Cortex of kidney (tissue), 1 donor: ENCODE measurements at places on chromosomes 5 and 9.

DNA sequence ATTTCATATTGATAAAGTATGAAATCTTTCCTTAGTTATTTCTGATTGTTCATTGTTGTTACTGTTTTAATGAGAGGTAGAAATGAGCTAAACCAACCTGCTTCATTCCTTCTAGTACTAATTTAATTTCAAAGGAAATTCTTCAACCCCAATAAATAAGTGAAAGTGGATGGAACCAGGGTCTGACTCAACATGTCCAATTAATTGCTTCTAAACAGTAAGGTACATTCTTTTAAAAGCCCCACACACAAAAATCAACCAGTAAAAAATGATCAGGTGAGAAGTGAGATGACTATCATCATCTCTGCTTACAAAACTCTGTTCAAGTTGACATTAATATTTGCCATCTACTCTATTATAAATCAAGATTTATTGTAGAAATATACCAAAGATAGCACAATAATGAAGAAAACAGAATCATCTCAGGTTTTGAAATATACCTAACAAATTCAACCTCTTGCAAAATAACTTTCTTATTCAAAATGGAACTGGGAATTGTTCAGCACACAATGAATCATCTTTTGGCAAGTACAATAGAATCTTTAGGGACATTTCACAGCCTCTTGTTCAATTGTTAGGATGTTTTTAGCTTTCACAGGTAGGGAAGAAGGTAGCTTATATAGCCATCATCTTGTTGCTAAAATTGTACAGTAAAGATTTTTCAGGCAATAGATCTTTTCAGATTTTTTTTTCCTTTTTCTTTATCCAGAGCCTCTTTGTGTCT, 114.5 kb downstream of the RPS23 start:
- no peak for DNase-seq

DNA sequence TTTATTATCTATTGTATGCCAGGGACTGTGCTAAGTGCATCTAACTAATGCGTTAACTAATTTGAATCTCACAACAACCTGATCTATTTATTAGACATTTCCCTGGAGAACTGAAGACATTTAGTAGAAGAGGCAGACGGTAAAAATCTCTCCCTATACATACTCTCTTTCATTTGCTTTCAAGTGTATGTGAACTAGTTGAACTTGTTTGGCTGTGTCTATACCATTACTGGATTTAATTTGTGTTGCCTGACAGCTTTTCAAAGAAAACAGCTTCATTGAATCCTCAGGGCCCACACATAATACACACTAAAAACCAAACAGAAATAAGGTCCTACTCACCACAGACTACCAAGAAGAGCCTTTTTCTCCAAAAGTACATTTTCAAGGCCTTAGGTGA, 133.6 kb upstream of the NR3C1 start:
- no peak for DNase-seq

DNA sequence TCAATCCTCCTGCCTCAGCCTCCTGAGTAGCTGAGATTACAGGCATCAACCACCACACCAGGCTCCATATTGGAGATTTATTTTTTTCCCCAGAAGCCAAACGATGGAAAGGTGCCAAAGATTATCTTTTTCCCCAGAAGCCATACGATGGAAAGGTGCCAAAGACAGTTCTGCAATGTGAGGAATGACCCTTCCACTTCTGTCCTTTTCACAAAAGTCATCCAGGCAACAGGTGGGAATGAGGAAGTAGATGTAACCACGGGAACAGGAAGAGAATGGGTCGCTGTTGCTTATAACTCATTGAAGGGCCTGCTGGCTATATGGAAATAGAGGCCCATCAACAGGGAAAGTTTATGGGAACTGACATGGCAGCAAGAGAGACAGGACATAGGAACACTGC, 233.7 kb upstream of the MSX2 start:
- no peak for DNase-seq

DNA sequence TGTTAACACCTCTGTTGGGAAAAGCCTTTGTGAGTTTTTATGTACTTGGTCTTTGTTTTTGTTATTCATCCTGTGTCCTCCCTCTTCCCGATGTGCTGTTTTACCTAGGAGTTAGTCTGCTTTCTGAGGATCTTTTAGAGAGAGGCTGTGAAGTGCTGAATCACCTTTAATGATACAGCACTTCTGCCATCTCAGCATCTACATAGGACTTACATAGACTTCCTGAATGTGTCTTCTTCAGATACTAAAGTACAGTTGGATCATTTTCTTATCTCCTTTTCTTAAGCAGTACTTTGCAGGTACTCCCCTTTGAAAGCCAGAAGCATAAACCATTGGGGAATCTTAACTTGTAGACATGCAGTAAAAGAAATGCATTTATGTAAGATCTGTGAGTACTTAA, 31.5 kb downstream of the OTULIN start:
- DNase-seq, result no peak

DNA sequence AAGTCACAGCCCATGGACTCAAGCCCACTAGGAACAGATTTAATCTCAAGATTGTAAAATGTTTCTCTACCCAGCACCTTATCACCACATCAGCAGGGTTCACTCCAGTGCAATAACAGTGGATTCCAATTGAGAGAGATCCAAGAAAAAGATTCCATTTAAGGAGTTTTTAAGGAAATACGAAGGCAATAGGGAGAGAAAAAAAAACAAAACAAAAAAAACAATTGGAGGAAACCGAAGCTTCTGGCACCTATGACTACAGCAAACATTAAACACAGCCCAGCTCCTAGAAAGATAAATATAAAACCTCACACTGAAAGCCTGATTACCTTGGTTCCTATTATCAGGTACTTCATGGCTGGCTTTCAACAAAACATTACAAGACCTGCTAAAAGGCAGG, 192.7 kb downstream of the DAB2IP start:
- no peak for DNase-seq

DNA sequence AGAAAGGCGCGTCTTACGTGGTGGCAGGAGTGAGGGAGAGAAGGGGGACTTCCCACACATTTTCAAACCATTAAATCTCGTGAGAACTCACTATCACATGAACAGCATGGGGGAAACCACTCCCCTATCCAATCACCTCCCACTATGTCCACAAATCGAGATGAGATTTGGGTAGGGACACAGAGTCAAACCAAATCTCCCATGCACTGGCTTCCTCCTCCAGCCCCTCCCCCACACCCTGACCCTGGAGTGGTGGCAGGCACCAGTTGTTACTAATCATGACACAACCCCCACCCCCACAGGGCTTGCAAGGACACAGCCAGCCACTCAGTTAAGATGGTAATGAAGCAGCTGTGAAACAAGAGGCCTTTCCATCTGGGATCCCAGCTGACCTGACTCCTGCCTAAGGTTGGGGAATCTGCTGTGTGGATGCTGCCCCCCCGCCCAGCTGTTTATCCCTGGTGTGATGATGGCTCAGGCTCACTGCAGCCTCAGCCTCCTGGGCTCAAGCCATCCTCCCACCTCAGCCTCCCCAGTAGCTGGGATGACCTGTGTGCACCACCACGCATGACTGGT, 57.1 kb upstream of the FUBP3 start:
- no peak for DNase-seq

GRCh38 chr9:120099065-120099464, 480.9 kb downstream of the CDK5RAP2 start:
- no peak for DNase-seq

- no peak for DNase-seq
Observed at GRCh38 chr5:170327168-170327567, 29.6 kb upstream of the LCP2 start.

DNA sequence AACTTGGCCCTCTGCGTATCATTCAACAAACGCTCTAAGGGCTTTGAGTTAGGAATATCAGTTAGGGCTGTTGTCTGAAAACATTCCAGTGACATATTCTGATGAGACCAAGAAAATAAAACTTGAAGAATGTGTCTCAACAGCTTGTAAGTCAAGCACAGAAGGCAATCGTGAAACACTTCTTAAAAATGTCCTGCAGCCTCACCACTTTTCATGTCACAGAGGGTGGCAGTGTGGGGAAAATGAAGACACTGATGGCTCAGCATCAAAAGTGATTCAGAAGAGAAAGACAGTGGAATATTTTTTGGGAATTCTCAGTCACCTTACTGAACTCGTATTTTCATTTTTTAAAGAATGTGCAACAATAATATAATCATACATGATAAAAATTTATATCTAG, 247.3 kb downstream of the CTNND2 start:
- no peak for DNase-seq

DNA sequence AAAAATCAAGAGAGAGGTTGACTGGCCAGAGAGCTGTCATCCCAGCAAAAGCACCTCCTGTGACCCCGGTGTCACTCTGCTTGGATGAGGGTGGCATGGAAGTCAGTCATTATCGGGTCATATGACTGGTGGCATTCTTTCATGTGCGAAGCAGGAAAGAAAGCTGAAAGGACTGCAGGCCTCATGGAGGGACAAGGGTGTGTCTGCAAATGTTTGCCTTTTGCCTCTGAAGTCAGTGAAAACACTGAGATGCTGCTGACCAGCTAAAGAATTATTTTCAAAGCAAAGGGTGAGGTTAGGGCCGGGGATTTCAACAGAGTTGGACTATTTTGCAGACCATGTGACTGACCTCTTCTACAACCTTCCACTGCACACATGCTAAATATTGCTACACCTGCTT, 298.3 kb downstream of the CSNK1G3 start:
- DNase-seq, result no peak

- DNase-seq, result no peak
Observed at GRCh38 chr9:108184941-108185340, 670.8 kb downstream of the ACTL7B start.

DNA sequence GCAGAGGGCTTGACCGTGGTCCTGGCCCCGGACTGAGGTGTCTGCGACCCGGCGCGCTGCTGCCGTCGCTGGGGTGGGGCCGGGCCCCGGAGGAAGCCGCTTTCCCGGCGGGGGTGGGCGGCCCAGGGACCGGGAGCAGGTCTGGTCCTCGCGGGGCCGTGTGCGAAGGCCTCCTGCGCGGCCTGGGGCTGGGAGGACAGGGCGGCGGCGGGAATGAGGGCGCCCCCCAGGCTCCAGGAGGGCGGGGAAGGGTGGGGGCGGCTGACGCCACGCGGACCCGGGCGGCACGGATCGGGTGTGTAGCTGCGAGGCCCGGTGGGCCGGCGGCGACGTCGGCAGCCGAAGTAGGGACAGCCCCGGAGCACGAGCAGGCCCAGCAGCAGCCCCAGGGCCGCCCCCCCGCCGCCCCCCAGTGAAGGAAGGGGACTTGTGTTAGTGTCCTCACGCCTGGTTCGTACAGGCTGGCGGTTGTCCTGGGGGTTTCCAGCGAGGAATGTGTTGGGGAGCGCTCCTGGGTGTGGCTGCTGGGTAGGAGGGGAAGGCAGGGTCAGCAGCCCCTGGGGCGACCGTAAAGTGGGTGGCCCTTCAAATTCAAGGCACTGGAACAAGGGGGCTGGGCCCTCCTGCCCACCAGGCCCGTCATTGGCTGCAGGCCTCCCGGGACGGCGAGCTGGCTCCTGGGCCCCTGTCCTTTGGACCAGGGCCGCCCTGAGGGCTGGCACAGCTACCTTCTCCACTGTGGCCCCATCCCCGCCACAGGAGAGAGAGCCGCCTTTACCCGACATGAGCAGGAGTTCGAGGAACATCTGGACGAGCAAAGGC, 597 bp upstream of the TMEM250 start:
- no peak for DNase-seq

DNA sequence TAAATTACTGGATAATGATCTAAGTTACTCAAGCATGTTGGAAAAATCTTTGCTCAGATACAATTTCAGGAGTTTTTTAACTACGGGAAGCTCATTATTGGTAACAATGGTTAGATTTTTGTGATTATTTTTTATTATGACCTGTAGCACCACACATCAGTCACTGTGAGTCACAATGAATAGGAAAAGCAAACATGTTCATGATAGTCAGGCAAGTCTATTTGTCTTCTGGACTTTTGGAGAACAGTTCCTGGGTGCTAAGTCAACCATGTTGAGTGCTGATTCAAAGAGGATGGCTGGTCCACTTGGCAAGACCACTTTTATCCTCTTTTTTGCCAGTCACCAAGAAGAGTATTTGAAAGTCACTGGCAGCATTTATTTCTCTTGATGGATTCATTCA, 403.2 kb downstream of the KIF4B start:
- no peak for DNase-seq

DNA sequence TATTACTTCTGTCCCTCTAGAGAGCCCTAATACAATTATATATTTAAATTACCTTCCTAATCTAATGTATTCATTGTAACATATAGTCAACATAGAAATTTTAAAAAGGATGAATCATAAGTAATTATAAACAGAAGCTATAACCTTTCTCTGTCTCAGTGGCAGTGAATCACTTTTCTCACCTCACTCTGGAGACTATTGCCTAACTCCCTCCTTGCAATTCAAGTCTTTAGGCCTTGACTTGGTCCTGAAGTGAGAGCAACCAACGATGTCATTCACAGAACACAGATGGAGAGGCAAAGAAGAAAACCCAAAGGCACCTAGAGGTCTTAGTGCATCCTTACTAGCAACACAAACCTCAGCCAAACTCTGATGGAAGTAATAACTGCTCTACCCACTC, 133.3 kb upstream of the DPYSL3 start:
- DNase-seq, result no peak

DNA sequence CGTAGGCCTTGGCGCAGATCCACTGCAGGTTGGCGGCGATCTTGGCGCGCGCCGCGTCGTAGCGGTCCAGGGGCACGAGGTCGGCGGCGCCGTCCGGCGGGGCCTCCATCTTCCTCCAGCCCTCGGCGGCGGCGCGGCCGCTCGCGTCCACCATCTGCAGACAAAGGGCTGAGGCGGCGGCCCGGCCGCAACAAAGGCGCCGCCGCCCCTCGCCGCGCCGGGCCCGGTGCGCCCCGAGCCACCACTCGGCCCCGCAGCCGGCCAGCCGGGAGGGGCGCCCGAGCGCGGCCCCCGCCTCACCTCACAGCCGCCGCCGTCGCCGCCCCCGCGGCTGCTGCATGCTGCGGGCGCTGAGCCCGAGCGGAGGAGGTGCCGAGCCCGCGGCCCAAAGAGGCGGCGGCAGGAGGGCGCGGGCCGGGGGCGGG, 328 bp downstream of the CAMSAP1 start:
- DNase-seq, result no peak

GRCh38 chr9:98860871-98861293, 53.4 kb downstream of the GALNT12 start:
- no peak for DNase-seq

DNA sequence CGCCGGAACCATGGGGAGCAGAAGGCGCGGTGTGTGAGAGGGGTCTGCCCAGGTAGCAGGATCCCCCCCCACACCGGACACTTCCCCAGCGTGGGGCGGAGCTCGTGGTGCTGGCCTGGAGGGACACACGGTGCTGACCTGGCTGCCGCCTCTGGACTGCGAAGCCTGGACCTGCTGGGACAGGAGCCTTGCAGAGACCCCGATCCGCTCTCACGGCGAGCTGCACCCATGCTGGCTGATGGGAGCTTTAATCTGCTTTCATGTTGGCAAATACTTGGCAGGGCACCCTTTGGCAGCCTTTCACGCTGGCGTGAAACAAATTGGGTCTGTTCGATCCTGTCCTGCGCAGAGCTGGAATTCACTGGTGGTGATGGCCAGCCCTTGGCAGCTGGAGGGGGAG, 7.4 kb downstream of the NKD2 start:
- no peak for DNase-seq
